ENCODE measurements at places on chromosomes 5 and 9.

GRCh38 chr5:138018849-138019248 lies 14.0 kb downstream of the FAM13B start:
- no peak for DNase-seq

DNA sequence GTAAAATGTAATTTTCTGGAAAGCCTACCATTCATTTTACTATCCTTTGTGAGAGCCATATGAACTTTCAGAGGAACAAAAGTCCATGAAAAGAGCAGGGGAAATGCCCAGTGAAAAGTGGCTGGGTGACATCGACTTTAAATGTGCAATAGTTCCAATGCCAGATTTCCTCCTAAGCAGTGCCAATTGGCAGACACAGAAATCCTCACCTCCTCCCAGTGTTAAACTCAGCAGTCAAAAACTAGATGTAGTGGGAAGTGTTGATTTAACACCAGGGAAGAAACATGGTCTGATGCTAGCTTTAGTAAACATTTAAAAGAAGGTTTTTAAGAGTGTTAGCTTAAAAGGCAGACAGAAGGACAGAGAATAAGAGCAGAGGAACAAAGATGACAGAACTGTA lies 2055.2 kb downstream of the MAT2B start:
- no peak for DNase-seq

- no peak for DNase-seq
Measured at GRCh38 chr5:128777052-128777451, 188.2 kb upstream of the SLC27A6 start.

DNA sequence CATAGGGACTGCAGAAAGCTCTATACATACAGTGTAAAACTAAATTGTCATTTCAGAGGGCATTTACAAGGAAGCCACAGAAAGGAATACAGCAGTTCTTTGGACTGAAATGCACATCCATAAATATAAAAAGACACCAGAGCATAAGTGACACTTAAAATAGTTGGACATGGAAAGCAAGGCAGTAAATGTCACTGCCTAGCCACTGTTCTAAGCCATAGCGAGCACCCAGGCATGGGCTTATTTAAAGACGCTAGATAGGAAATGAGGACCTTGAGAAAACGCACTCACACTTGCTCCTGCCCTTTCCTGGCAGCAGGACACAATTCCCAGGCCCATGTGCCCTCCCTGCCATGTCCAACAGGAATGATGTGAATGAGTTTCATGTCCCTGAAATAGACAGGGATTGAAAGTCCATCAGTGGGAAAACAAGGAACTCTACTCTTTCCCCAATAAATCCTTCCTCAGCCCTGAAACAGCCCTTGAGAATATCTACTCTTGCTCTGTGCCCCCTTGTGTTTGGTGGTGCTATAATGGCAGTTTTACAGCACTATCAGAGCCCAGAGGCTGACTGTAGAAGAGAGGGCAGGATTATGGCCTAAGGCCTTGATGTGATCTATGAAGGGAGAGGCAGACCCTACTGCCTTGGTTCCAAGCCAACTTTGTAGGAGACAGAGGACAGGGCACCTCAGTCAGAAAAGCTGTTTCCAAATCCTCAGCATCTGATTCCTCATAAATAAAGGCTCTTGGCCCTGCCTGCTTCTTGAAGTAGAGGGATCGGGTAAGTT lies 182.9 kb downstream of the SAXO1 start:
- DNase-seq: no peak

- no peak for DNase-seq
Measured at GRCh38 chr5:51487952-51488351, 104.7 kb downstream of the ISL1 start.

DNA sequence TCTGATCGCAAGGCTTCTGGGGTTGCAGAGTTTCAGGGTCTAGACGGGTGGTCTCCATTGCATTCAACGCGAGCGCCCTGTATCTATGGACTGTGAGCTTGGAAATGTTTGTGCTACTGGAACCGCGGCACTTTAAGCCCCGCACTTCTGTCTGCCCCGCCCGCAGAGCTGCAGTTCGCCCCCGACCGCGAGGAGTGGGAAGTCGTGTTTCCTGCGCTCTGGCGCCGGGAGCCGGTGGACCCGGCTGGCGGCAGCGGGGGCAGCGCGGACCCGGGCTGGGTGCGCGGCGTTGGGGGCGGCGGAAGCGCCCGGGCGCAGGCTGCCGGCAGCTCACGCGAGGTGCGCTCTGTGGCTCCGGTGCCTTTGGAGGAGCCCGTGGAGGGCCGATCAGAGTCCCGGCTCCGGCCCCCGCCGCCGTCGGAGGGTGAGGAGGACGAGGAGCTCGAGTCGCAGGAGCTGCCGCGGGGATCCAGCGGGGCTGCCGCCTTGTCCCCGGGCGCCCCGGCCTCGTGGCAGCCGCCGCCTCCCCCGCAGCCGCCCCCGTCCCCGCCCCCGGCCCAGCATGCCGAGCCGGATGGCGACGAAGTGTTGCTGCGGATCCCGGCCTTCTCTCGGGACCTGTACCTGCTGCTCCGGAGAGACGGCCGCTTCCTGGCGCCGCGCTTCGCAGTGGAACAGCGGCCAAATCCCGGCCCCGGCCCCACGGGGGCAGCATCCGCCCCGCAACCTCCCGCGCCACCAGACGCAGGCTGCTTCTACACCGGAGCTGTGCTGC lies 1.0 kb downstream of the ADAMTS19 start:
- no peak for DNase-seq

GRCh38 chr9:112754578-112754977 lies 4.0 kb downstream of the SNX30 start:
- DNase-seq: peak; percentile 22

GRCh38 chr5:173056783-173057061 lies 570 bp downstream of the CREBRF start:
- DNase-seq: no peak

- peak; percentile 25 for DNase-seq
Measured at GRCh38 chr5:83026930-83027687, 50.1 kb downstream of the TMEM167A start.

- no peak for DNase-seq
Measured at GRCh38 chr5:137122075-137122474, 377.1 kb downstream of the SPOCK1 start.

DNA sequence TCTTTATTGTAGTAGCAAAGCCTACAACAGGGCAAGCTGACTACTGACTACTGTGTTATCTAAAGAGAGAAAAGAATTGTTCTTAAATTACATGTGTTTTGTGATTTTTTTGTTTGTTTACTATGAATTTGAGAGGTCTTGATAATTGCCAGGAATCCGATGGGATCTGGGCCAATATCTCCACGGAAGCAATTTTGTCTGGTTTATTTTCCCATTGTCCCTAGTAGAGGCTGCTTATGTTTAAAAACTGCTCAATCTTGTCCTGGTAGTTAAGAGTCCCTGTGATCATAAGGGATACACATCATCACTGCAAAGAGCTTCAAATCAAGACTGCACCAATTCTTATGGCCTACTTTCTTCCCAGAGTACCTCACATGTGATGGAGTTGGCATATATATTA lies 94.4 kb downstream of the GLDC start:
- no peak for DNase-seq

DNA sequence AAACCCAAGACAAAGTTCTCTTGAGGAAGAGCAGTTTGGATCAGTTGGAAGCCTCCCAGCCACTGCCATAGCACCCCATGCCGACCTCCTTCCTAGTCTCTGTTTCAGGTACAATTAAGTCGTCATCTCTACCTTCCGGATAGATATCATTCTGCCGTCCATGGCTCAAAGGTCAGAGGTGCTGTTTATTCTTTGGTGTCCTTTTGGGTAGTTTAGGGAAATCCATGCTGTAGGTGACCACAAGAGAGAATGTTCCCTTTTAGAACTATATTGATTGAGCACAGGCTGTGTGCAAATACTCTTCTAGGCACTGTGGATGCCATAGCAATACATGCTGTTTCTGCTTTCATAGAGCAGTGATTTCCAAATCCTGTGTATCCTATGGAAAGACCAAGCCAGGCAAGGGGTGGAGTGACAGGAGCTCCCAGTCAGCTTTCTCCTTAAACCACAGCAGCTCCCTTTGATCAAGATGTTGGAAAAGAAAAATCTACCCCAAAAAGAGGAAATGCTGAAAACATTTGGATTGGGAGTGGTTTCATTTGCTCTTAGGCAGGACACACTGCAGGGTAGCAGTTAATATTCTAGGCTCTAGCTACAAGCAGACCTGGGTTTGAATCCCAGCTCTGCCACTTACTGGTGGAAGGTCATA lies 127.9 kb downstream of the PALM2AKAP2 start:
- DNase-seq: no peak

DNA sequence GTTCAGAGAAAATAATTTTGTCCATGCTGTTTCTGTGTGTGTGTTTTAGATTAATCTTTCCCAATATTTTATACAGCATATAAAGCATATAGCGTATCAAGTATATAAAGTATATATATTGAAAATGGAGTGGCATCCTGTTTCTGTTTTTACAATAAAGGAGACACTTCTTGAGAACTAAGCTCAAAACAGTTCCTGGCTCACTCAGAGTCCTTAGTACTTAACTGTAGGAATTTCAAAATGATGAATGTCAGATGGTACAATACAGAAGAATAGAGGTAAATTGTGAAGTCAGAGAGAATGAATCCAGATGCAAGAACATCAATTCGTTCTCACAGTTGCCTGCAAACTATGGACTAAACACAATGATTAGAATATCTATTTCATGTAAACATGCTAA lies 68.7 kb upstream of the TAS2R1 start:
- DNase-seq: no peak

- no peak for DNase-seq
Measured at GRCh38 chr9:26561928-26562327, 330.7 kb downstream of the CAAP1 start.

- DNase-seq: peak; percentile 62
Measured at GRCh38 chr5:139385061-139386049, 2.3 kb upstream of the SLC23A1 start.

DNA sequence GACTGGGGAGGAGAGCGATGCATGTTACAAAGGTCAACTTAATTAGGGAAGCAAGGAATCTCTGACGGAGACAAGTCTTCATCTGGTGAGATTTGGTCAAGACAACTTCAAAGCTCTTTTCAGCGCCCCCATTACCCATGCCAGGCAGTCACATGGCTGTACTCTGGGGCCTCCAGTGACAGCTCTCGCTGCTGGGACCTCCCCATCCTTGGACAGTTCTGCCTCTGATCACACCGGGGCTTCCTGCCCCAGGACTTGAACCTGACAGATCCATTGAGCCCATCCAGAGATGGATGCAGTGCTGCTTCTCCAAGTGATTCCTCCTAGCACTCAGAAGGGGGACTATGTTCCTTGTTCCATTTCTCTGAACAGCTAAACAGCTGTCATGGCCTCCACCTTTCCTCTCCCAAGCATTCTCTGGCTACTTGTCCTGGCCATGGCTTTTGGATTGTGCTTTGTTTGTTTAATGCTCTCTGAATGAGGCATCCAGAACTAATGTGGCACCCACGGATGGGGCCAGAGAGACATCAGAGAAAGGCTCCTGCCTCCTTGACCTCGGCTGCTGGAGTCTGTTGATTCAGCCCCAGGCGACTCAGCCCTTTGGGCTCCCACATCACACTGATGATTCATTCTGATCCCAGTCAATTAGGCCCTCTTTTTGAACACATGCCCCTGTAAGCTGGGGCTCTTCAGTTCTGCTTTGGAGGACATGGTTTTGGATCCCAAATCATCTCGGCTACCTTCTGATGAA lies 122.1 kb upstream of the ADAMTS16 start:
- no peak for DNase-seq

DNA sequence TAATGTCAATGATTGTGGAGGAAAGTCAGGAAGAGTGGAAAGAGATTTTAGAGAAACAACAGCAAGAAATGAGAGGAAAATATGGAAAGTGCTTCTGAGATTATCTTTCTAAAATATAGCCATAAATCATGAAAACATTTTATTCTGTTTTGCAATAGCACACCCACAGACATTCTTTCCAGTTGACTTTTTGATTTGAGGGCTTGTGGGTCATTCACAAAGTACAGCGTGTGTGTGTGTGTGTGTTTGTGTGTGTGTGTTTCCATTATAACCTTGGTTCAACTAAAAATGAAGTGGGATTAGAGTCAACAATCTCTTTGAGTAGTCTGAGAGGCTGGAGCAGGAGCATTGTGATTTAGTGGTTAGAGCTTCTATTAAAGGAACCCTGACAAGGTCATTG lies 116.6 kb upstream of the GAS1 start:
- DNase-seq: no peak

- no peak for DNase-seq
Measured at GRCh38 chr5:78971998-78972397, 13.1 kb downstream of the ARSB start.

- DNase-seq: no peak
Measured at GRCh38 chr9:72576087-72576486, 54.7 kb downstream of the TMC1 start.

DNA sequence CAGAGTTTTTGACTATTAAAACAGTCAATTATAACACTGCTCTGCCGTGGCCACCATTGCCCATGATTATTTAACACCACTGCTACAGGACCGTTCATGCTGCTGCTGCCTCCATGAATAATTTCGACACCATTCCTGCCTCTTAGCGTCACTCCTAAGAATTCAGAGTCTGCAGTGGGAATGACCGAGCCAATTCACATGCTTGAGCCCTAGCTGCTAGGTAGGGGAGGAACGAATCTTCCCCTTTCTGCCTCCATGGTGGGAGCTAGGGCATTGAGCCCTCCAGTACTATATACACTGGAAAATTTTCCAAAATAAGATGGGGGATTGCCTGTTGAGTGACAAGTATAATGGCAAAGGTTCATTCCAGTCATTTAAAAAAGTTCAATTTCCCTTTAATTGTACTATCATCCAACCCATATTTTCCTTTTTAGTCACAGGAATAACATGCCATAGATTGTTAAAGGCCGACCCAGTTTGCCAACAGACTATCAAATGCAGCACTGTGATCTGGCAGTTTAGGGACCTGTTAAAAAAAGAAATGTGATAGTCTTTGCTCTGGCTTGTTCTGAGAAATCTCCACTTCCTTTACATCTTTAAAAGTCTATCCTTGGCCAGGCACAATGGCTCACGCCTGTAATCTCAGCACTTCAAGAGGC lies 13.5 kb upstream of the B4GALT1 start:
- no peak for DNase-seq

- DNase-seq: no peak
Measured at GRCh38 chr9:14213504-14213903, 100.4 kb downstream of the NFIB start.

DNA sequence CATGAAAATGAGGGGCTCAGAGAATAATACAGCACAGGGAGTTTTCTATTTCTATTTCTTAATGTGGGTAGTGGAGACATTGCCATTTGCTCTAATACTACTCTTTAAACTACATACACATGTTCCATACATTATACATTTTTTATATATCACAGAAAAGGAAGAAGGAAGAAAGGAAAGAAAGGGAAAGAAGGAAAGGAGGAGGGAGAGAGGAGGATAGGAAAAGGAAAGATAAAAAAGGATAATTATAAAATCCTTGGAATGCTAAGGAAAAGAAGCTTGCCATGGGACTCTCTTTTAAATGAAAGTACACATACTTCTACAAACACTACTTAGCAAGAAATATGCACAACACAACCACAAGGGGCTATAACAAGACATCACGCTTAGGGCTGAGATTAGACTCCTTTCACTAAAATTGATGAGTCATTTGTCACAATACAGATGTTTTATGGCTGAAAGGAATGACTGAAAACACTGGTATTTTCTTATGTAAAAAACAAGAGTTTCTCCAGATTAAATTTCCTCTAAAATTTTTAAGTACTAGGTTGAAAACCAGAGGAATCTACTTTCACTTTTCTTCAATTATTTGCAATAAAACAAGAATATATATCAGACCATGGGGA lies 219.8 kb downstream of the ARL15 start:
- DNase-seq: no peak

GRCh38 chr5:56071470-56071869 lies 76.7 kb upstream of the IL6ST start:
- no peak for DNase-seq

- no peak for DNase-seq
Measured at GRCh38 chr5:56311306-56311905, 78.3 kb upstream of the ANKRD55 start.

GRCh38 chr5:10611290-10611689 lies 47.4 kb downstream of the ANKRD33B start:
- no peak for DNase-seq
